ENCODE measurements at places on chromosomes 5 and 9.

GRCh38 chr5:68911840-68912690, 181.7 kb upstream of the SLC30A5 start:
- no peak for DNase-seq

DNA sequence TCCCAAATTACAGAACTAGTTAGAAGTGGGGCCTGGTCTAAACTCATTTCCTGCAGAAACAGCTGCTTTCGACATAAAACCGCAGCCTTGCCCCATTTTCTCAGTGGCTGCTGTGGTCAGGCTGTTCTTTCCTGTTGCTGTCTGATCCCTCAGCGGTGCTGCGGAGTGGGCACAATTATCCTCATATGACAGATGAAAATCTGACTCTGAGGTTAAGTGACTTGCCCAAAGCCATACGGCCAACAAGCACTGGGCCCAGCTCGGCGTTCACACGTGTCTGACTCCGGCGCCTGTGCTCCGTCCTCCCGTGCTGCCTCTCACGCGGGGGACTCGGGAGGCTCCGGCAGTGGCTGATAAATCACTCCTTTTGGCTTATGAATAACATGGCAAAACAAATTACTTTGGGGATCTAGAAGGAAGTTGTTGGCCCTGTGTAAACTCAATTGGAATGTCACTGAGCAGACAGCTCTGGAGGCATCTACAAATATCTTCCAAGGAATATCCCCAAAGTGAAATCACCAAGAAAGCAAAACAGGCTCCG, 142.6 kb upstream of the LMX1B start:
- no peak for DNase-seq

DNA sequence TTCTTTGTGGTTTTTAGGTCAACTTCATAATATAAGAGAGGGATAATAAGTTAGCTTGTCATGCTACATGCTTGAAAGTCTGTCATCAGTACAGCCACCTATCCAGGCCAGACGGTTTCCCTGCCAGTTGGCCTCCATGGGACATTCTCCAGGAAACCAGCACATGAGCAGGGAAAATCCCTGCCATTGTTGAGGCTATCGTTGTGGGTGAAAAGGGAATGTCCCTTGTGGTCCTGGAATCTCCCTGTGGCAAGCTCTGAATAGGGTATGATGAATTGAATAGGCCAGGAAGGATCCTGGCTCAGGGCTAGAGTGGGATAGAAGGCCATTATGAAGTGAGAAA, 12.3 kb downstream of the F2RL1 start:
- no peak for DNase-seq

DNA sequence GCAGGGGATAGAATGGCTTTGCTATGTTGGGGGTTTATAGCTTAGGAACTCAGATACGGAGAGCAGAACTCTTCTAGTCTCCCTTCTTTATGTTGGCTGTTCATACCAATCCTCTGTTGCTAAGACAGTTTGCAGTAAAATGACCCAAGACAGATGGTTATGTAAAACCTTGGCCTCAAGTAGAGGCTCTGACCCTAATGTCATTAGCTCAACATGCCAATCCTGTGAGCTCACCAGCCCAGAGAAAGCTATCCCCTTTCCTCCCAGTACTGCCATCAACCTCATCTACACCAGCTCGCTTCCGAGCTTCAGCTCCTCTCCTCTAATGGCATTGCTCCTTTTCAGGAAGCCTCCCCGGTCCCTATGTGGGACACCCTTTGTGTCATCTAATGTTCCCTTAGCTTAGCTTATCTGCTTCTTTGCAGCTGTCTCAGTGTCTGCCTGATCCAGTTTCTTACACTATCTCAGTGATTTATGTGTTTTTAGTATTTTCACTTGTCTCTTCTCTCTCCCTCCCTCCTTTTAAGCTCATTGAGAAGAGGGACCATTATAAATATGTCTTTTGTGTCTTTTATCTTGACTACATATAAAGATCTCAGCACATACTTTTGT, 281.3 kb upstream of the CLINT1 start:
- no peak for DNase-seq

- no peak for DNase-seq
Measured at GRCh38 chr5:132546108-132546507, 2.8 kb upstream of the IL5 start.

DNA sequence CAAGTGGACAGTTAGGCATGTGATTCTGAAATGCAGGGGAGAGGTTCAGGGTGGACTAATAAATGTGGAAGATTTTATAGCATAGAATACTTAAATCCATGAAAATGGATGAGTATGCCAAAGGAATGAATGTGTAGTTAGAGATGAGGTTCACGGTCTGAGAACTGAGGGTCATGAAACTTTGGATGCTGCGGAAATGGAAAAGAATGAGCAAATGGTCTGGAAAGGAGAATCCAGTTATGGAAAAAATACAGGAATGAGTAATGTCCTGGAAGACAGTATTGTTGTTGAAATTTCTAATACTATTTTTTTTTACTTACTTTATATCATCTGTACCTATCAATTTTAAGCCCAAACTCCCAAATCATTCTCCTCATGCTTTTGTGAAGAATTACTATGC, 2369.4 kb downstream of the MAT2B start:
- no peak for DNase-seq

DNA sequence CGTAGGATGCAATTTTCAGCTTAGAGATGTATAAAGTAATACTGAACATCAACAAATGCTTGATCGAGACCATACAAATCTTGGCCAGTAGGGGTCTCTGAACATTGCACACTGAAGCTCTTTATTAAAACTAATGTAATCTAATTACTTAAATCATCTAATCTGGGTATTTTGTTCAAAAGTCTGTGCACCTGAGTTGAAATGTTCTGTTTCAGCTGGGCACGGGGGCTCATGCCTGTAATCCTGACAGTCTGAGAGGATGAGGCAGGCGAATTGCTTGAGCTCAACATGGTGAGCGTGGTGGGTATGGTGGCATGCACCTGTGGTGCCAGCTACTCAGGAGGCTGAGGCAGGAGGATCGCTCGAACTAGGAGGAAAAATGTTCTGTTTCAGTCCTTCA, 41.0 kb downstream of the ESM1 start:
- DNase-seq: no peak

- no peak for DNase-seq
Measured at GRCh38 chr5:98510143-98510985, 263.1 kb upstream of the RGMB start.

Data from left forelimb (tissue), 1 donor.